ENCODE measurements at places on chromosomes 12 and 14.

GRCh38 chr12:5259523-5259922 is 172.4 kb upstream of the NTF3 start:
- DNase-seq = no peak

GRCh38 chr12:123227581-123228258 is 5.2 kb downstream of the MPHOSPH9 start:
- no peak for DNase-seq

- no peak for DNase-seq
Observed at GRCh38 chr12:48542300-48542928, 17.0 kb downstream of the OR8S1 start.

- DNase-seq = no peak
Observed at GRCh38 chr14:100871234-100872186, 32.0 kb downstream of the RTL1 start.

DNA sequence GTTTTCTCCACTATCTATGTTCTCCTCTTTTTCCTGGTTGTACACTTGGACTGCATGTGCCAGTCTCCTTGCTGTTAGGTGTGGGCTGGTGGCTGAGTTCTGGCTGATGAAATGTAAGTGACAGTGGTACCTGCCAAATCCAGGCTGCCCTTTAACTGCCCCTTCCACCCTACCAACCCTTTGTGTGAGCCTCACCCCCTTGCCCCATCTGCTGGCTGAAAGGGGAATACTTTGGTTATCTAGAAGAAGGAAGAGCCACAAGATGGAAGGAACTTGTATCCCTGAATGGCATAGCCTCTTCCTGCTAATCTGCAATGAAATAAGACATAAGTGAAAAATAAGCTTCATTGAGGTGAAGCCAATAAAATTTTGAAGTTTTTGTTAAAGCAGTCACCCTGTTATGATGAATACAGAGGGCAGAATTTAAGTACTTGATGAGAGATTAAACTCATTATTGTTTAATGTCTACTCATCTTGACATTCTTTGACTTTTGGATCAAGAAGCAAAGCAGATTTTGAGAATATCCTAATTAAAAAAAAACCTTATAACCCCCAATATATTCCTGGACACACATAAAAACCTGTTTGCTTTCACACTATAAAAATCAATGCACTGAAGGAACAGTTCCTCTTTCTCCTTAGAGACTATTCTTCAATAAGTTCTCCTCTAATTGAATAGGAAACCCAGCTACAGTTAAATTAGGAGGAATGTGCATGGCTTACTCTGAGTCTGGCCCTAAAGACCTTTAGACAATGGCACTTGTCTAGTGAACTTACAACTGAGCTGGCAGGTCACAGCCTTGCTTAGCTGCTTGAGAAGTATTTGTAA is 262.6 kb upstream of the BTG1 start:
- DNase-seq = no peak

- no peak for DNase-seq
Observed at GRCh38 chr12:85633491-85633890, 202.7 kb downstream of the RASSF9 start.

DNA sequence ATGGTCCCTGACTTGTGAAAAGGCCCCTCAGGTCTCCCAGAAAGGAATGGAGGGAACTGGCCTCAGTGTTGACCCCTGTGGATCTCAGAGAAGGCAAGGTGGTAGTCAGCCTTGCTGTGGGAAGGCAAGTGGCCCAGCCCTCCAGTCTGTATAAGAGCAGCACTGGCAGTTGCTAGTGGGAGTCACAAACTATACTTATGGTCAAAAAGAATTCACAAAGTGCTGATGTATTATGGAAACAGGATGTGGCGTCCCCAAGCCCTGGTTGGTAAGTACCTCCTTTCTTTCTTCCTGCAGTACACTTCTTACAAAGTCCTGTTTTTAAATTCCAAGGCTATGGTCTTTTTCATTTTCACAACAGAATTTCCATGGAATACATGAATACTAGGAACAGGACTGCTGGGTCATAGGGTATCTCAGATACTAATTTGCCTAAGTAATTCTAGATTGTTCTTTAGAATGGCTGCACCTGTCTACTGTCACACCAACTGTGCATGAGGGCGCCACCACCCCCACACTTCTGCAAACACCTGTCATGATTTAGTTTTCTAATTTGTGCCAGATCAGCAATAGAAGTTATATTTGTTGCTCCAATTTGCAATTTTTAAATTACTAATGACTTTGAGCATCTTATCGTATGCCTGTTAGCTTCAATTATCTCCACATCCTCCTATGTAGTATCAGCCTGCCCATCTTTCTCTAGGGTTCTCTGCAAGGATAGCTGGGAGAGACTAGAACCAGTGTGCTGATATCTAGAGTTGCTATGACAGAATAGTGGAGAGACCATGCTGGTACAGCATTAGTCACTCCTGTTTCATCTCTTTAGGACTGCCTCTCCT is 40.7 kb upstream of the TMEM263 start:
- no peak for DNase-seq

- DNase-seq = no peak
Observed at GRCh38 chr14:96578619-96579018, 76.4 kb downstream of the PAPOLA start.

GRCh38 chr12:32360956-32361355 is 38.4 kb upstream of the FGD4 start:
- DNase-seq = no peak
